Psoas muscle (tissue), 8 donors: ENCODE measurements at places on chromosomes 1 and 21. TPM values are rescaled to one million over a fixed set of nuclear protein-coding genes. Genes with fewer than 3 reads are reported as not detected.

DNA sequence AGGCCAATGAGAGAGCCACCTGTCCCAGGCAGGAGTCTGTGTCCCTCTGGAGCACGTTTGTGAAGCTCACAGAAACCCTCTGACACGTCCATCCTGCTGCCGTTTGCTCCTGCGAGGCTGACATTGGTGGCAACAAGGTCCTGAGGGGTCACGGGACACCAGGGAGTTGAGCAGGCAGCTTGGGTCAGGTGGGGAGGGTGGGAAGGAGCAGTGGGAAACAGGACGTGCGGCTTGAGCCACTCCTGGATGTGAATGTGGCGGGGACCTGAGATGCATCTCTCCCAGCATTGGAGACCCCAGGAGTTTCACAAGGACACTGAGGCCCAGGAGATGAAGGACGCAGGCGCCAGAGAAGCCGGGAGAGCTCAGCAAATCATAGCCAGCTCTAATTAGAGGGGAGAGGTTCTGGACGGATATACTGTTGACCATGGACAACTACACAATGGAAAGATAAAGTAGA, 149.0 kb downstream of the PEX14 start:
- DNase-seq = no peak

DNA sequence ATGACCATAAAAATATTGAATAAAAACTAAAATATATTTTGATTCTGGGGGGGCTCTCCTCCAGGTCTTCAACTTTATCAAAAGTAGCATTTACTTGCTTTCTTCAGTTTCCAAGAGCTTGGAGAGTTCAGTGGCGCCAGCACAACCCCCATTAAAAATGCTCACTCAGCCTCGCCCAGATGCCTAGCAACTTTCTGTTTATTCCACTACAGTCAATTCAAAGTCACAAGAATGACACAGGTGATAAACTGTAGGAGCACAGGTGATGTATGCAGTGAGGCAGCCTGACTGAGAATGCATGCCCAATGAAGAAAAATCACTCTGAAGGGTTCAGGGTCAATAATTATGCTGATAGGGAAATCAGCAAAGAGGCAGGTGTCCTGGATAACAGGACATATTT, 159.4 kb upstream of the ATP1B1 start:
- no peak for DNase-seq

- DNase-seq = peak; percentile 79
Measured at GRCh38 chr1:167669209-167670124, 39.4 kb downstream of the RCSD1 start.

GRCh38 chr1:30550365-30551220, 172.8 kb downstream of the MATN1 start:
- DNase-seq = no peak

Gene FMO2
- total RNA-seq = 54.1 TPM
